ENCODE measurements at places on chromosomes 1 and 21.

DNA sequence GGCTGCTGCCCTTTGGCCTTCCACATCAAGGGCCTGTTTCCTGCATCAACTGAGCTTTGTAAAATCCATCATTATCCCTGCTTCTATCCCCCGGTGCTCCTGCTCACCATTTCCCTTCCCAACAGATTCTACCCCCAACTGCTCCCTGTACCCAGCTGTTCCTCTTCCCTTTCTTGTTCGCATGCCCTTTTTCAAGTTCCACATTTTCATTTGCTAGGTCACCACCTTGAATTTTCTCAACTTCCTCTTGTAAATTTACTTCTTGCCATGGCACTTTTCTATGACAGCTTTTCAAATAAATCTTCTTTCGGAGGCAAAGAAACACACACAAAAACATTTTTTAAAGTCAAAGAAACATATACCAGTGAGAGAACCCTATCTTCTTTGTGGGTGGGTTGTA, 330.5 kb upstream of the ADGRL2 start:
- no peak overlapping the region for H3K27ac ChIP-seq
- no peak for DNase-seq
- no peaks in the 10 kb centered on the region for H3K4me1 ChIP-seq
- no peaks in the 10 kb centered on the region for H3K36me3 ChIP-seq
- H3K4me3 ChIP-seq, result no peak overlapping the region
- no peaks in the 10 kb centered on the region for H3K27me3 ChIP-seq

DNA sequence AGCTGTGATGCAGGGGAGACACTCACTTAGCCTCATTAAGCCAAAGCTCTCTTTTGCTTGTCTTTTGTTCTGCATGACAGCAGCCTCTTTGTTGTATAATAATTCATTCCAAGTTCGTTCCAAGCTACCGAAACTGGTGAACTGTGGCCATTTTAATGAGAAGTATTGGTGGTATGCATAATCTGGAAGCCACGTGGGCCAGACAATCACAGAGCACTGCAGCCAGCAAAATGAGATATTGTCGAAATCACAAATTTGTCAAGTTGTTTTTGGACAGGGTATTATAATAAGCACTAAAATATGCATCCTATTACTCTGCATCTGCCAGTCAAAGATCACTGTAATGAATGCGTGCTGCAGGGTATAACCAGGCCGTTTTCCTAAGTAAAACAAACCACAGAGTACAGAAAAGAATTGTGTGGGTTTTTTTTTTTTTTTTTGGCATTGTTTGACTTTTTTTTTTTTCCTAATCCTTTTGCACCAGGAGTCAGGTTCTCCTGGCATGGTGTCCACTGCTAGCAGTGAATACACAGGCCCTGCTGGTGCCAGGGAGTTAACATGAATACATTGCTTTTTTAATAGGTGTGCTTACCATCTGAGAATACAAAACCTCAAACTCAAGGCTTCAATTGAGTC, 423.9 kb downstream of the PTBP2 start:
- H3K27ac ChIP-seq, result no peak overlapping the region
- no peaks in the 10 kb centered on the region for H3K36me3 ChIP-seq
- no peak overlapping the region for H3K4me3 ChIP-seq
- no peak for DNase-seq

GRCh38 chr1:111920221-111921024, 69.0 kb downstream of the KCND3 start:
- H3K27ac ChIP-seq, result no peak overlapping the region
- H3K4me1 ChIP-seq, result no peaks in the 10 kb centered on the region
- H3K27me3 ChIP-seq, result no peaks in the 10 kb centered on the region
- H3K36me3 ChIP-seq, result no peaks in the 10 kb centered on the region
- peak; percentile 57 for DNase-seq

GRCh38 chr1:37255136-37255795, 219.1 kb upstream of the ZC3H12A start:
- peaks cover 12% of the 10 kb centered on the region for H3K4me1 ChIP-seq
- H3K36me3 ChIP-seq, result no peaks in the 10 kb centered on the region
- DNase-seq, result peak; percentile 92
- no peak overlapping the region for H3K4me3 ChIP-seq

- no peak for DNase-seq
- H3K4me1 ChIP-seq, result no peaks in the 10 kb centered on the region
- no peaks in the 10 kb centered on the region for H3K27me3 ChIP-seq
- H3K36me3 ChIP-seq, result no peaks in the 10 kb centered on the region
- no peak overlapping the region for H3K27ac ChIP-seq
These were observed 43.0 kb downstream of the PPP2R5A start for GRCh38 chr1:212328248-212328647.

DNA sequence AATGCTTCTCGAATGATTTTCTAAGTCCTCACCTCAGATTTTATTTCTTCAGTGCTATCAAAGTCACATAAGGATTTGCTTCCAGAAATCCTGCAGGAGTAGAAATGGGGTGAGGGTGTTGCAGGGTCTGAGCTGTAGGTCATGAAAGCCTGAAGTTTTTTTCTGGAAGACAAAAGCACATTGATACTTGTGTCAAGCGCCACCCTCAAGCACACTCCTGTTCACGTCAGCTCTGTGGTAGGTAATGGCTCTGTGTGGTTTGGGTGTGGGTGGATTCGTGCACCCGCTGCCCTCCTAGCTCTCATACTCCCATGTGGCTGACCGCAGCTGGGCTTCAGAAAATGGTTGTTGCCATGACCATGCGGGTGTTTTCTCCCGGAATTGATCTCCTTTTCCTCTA, 39.9 kb downstream of the AKNAD1 start:
- H3K36me3 ChIP-seq, result no peaks in the 10 kb centered on the region
- H3K27me3 ChIP-seq, result no peaks in the 10 kb centered on the region
- no peaks in the 10 kb centered on the region for H3K4me1 ChIP-seq
- H3K27ac ChIP-seq, result no peak overlapping the region

DNA sequence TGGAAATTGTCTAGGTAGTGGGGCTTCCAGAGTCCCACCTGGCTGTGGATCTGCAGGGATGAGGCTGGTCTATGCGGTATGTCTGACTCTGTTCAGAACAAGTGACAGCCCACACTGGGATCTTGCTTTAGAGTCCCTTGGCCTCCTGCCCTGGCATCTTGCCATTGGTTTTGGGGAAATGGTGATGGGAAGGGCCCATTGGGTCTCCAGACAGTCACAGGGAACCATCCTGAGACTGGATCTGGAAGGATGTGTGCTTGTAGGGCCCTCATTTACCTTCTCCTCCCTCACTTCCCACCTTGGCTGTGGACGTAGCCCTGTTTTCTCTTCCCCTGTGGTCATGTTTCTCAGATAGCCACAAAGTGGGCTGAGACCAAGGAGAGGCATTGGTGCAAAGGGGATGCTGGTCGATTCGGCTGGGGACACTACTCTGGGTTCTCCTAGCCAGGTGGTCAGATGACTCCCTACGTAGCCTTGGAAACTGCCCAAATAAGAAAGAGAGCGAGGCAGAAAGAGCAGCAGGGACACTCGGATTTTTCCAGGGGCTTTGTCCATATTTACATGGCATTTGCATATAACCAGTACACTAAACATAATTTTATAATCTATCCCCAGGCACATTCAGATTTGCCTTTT, 15.1 kb downstream of the SOX13 start:
- no peaks in the 10 kb centered on the region for H3K27me3 ChIP-seq
- H3K4me1 ChIP-seq, result peaks cover 4% of the 10 kb centered on the region
- H3K36me3 ChIP-seq, result no peaks in the 10 kb centered on the region
- H3K27ac ChIP-seq, result no peak overlapping the region

DNA sequence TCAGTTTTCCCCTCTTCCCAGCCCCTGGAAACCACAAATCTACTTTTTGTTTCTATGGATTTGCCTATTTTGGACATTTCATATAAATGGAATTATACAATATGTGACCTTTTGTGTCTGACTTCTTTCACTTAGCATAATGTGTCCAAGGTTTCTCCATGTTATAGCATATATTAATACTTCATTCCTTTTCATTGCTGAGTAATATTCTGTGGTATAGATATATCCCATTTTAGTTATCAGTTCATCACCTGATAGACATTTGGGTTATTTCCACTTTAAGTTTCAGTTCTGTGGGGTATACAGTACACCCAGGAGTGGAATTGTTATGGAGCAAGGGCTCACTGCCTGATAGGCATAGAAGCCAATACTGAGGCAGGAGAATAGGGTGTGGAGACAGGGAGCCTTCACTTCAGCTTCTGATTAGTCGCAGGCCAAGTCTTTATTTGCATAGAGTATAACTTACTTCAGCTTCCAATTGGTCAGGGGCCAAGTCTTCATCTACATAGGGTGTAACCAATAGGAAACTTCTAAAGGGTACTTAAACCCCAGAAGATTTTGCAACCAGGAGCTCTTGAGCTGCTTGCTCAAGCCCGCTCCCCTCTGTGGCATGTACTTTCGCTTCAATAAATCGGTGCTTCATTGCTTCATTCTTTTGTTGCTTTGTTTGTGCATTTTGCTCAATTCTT, 8.3 kb upstream of the NVL start:
- H3K27ac ChIP-seq, result no peak overlapping the region
- H3K4me3 ChIP-seq, result no peak overlapping the region
- no peaks in the 10 kb centered on the region for H3K27me3 ChIP-seq
- H3K4me1 ChIP-seq, result no peaks in the 10 kb centered on the region
- H3K36me3 ChIP-seq, result no peaks in the 10 kb centered on the region

DNA sequence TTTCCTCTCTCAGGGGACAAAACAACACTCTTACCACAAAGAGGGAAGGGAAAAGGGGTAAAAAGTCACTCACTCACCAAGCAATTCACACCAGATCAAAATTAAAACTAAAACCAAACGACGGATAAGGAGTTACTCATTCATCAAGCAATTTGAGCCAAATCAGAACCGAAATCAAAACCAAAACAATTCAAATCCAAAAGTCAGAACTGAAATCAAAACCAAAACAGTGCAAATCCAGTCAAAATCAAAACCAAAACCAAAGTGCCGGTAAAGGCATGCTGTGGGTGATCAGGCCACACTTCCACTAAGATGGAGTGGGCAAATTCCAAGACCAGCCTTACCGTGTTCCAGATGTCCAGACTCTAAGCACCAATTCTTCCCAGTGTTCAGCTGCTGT, 717.9 kb downstream of the AMY1C start:
- no peaks in the 10 kb centered on the region for H3K27me3 ChIP-seq
- H3K27ac ChIP-seq, result no peak overlapping the region
- DNase-seq, result no peak
- H3K36me3 ChIP-seq, result no peaks in the 10 kb centered on the region
- H3K4me1 ChIP-seq, result no peaks in the 10 kb centered on the region

DNA sequence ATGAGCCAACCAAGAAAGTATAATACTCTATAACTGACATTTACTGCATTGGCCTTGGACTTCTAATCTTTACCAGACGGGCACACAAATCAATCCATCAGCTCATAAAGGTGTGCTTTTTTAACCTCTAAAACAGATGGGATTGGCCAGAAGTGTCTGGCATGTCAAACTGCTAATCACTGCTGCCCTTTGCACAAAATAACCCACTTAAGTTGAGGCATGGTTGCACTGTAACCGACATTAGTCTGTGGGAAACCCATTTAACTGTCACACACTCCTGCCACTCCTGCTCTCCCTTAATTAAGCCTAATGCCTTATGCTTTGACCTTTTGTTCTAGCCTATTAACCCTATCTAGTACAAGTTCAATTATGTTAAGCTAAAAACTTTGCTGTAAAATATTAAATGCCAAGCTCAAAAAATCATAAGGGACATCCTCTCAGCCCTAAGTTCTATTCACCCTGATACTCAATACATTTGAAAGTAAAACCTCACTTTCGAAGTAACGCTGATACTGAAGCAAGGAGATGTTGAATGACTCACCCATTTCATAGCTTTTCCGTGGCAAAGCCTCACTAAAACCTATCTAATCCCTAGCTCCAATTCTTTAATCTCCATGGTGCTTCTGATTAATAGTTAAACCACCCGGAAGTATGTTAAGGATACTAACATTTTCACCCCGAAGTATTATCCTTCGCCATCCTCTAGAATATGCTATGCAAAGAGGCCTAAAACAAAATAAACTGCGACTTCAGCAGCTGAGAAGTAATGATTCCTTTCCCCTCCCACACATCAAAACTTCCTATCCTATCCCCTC, 12.9 kb downstream of the NRIP1 start:
- no peaks in the 10 kb centered on the region for H3K36me3 ChIP-seq
- no peak overlapping the region for H3K27ac ChIP-seq
- peak; percentile 12 for DNase-seq
- peaks cover 13% of the 10 kb centered on the region for H3K4me1 ChIP-seq

DNA sequence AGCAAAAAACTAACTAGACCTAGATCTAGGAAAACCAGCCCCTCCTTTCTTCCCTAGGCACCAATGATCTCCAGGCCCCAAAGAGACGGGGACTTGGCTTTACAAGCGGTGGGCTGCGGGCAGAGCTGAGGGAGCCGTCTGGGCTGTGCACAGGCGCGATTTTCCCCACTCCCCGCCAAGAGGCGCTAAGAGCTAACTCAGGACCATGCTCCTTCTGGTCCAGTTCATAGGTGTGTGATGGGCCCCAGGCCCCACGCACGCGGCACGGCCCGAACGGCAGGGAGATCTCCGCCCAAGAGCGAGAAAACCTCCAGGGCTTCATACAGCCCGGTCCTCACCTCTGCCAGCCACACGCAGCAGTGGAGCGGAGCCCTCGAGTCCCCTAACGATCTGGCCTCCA, 7.5 kb upstream of the GPR153 start:
- H3K4me3 ChIP-seq, result no peak overlapping the region
- H3K27me3 ChIP-seq, result no peaks in the 10 kb centered on the region
- peak; percentile 33 for DNase-seq
- H3K27ac ChIP-seq, result no peak overlapping the region

DNA sequence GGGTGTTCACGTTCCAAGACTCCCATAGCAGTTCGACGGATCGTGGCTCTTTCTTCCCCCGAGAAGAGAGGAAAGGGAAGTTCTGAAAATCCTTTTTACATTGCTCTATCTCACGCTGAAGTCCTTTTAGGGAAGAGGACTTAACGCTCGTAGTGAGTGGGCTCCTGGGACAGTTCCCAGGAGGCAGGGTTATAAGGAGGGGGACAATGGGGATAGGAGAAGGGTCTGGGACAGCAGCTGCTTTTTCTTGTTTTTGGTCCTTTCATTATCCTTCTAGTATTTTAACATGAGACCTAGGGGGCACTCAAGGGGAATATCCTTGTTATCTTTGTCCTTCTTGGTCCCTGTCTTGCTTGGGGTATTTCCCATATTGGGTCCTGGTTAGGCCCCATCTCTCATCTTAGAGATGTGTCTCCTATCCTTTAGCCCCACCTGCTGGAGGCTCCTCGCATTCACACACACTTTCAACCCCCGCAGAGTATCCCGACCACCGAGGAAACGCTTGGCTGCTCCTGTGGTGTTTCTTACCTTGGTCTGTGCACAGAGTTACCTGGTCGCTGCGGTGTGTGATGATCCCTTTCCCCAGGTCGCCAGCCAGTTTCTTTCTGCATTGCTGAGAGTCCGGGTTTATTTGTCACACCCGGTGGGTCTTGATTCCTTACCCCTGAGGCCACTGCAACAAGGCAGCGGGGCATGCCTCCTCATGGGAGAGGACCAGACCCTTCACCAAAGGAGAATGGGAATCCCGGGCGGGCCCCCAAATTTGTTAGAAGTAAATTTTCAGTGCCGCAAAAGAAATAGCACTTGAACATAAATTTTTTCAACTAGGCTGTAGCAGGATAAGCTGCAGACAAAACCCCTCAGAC, 29.7 kb downstream of the SCCPDH start:
- H3K27me3 ChIP-seq, result no peaks in the 10 kb centered on the region
- peak; percentile 90 for DNase-seq
- no peak overlapping the region for H3K4me3 ChIP-seq
- no peaks in the 10 kb centered on the region for H3K4me1 ChIP-seq
